SJSA1 (cell line): ENCODE measurements at places on chromosomes 13 and 19.

GRCh38 chr13:48797127-48797526 lies 143.4 kb downstream of the CYSLTR2 start:
- no peak for DNase-seq

- DNase-seq, result peak; percentile 15
These were observed 2.1 kb upstream of the SIGLEC8 start for GRCh38 chr19:51460164-51460992.

- DNase-seq, result no peak
These were observed 149.7 kb downstream of the OXGR1 start for GRCh38 chr13:96844616-96845015.

DNA sequence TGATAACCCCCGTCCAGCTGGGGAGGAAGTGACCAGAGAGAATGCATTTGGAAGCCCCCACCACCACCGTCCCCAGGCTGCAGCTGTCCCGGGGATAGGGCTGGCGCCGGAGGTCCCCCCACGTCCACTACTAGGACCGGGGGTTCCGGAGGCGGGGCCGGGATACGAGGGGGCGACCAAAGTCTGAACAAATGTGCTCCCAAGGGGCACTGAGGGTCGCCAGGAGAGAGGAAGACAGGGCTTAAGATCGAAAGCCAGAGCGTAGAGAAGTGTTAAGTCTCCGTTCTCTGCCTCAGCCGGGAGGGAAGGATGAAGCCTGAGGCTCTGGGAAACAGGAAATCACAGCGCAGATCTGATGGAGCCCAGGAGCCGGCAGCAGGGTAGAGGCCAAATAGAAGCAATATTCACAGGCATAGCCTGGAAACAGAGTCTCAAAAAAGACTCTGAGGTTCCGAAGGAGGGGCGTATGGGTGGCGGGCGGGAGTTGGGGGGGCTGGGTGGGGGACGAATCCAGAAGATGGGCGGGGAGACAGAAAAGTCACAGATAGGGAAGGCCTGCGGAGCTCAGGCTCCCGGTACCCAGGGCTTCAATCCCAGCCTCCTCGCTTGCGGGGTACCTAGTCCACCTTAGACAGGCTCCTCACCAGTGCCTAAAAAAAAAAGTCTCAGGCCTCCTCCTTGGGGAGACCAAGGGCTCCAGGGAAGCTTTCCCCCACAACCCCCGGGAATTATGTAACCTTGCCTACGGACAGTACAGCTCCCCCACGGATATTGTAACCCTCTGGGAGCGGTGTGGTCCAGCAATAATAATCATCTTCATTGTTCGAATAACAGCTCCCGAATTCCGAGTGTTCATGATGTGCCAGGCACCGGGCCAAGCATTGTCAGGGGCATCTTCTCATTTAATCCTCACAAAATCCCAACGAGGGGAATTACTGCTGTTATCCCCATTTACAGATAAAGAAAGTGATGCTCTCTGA lies 1.1 kb upstream of the ERF start:
- peak; percentile 74 for DNase-seq

DNA sequence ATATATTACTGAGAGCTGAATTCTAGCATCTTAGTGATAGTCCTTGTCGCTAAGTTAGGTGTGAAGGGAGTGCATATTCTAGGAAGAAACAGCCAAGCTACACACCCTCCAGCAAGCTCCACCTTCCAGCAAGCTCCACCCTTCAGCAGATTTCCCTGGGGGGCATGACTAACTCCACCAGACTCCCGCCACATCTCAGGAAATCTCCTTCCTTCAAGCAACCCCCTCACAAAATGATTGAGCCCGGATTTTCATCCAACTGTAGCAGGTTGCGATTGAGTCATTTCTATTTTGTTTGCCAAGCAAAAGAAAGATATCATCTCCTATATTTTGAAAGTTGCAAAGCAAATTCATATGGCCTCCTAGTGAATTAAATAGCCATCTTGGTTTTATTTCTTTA lies 162.1 kb upstream of the TMTC4 start:
- DNase-seq, result no peak

GRCh38 chr13:25657157-25657556 lies 285.4 kb downstream of the ATP8A2 start:
- no peak for DNase-seq

DNA sequence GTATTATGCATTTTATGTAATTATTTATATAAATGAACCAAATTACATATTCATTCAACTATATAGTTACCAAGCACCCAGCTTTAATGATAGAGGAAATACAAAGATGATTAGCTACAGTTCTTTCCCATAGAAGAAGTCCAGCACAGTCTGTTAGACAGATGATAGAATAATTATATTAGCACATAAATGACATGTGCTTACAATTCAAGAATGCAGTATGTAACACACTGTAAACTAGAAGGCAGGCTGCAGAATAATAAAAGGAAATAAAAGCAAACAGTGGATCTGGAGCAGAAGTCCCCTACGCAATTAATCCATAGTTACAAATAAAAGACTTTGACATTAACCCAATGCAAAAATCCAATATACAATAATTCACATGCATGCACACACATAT lies 379.0 kb downstream of the DNAJC15 start:
- DNase-seq, result no peak

DNA sequence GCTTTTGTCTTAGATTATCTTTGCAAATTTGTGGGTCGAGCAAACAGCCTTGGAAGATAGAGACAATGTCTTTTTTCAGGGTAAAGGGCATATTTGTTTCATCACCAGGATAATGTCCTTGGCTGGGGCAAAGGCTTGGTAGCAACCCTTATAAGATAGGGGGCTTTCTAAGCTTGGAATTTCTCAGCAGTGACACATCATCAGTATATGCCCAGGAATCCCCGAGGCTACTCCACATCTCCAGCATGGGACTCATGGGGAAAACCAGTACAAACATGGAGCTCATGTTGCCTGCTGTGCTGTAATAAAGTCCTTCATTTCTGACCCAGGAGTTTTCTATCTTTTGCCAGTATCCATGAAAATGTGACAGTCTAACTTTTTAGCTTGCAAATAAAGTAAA lies 77.1 kb downstream of the DCLK1 start:
- DNase-seq, result no peak

- DNase-seq, result no peak
These were observed 37.2 kb downstream of the COL4A2 start for GRCh38 chr13:110344320-110344719.

GRCh38 chr13:32737111-32737571 lies 150.9 kb downstream of the PDS5B start:
- DNase-seq, result no peak

DNA sequence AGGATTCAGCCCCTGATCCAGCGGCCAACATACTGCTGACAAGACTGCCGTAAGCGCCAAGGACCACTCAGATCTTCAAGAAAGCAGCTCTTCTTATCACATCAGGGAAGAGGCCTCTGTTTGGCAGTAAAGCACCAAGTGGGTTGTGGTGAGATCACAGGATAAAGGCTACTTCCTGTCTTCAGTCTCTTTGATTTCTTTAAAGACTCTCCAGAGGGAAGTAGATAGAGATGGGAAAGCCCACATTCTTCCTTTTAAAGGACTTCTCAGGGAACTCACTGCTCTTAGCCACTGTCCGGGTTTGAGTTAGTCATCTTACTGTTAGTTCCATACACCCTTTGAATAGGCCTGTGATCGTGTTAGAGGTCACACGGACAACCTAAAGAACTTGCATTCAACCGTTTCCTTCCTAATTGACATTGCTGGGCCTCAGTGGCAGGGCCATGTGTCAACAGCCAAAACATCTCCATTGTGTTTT lies 47.2 kb upstream of the POMP start:
- no peak for DNase-seq

- no peak for DNase-seq
These were observed 14.6 kb downstream of the MPND start for GRCh38 chr19:4357921-4358326.

- no peak for DNase-seq
These were observed 492.4 kb downstream of the SUCLA2 start for GRCh38 chr13:47508527-47509228.
